Fibroblast of lung (primary cell): ENCODE measurements at places on chromosomes 6 and 20. TPM values are rescaled to one million over a fixed set of nuclear protein-coding genes. Genes with fewer than 3 reads are reported as not detected.
A peak's percentile ranks its signal among the peaks of the same experiment; 100 is the strongest.

GRCh38 chr6:130163266-130163665 is 59.5 kb downstream of the SAMD3 start:
- no peak for DNase-seq

- no peak for DNase-seq
Measured at GRCh38 chr20:61106438-61106837, 145.6 kb upstream of the CDH4 start.

Gene APCDD1L
- 0.99 and 1.0 TPM in 2 replicates for total RNA-seq

- no peak for DNase-seq
Measured at GRCh38 chr20:35122756-35123405, 24.3 kb downstream of the EDEM2 start.

Gene ADGRB3
- total RNA-seq, result 0.33 and 0.77 TPM in 2 replicates

Gene SPATS1
- total RNA-seq, result under 0.01 TPM in 1 of 2 replicates, not detected in the other

GRCh38 chr6:138538390-138539031 is 39.2 kb upstream of the NHSL1 start:
- peak; percentile 73 for DNase-seq

Gene PTPRK
- total RNA-seq, result 49.8 and 75.5 TPM in 2 replicates

- DNase-seq, result no peak
Measured at GRCh38 chr6:74065705-74066104, 369.7 kb downstream of the CD109 start.

GRCh38 chr6:135853986-135854385 is 2.5 kb downstream of the PDE7B start:
- no peak for DNase-seq

Gene HLA-DOB
- total RNA-seq, result under 0.01 and 0.26 TPM in 2 replicates

GRCh38 chr6:109002051-109002697 is 92.5 kb downstream of the SESN1 start:
- peak; percentile 69 for DNase-seq

- no peak for DNase-seq
Measured at GRCh38 chr20:22700367-22700766, 116.0 kb upstream of the FOXA2 start.

GRCh38 chr20:10807013-10807412 is 133.2 kb upstream of the JAG1 start:
- DNase-seq, result no peak

Gene MCHR2
- not detected in 2 replicates for total RNA-seq

DNA sequence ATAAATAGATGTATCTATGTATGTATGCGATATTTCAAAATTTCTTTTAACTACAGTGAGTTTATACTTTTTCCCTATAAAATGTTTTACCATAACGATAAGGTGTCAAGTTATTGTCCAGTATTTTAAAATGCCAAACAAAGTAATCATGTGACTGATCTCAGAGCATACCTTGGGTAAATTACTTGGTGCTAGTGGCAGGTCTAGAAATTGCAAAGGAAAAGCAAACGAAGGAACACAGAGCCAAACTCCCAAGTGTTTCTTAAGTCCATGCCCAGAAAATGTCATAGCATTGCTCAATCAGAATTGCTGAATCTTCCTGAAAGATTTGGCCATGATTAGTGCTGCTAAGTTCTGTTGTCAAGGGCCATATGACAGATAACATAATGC is 77.5 kb downstream of the CAP2 start:
- DNase-seq, result peak; percentile 70

DNA sequence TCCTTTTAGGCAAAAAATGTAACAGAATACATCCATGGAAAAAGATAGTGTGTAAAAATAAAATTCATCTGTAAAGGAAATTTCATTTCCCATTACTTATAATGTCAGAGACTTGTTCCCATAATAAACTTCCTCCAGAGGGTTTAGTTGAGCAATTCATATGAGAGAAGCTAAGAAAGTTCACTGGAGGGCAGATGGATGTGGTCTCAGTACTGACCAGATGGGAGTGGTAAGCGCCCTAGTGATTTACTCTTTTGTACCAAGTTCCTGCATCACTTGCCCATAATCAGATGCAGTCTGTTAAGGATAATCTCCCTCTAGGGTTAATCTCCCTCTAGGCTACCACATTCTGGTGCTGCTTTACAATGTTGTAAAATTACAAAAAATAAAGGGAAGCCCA is 61.7 kb downstream of the ESF1 start:
- DNase-seq, result peak; percentile 32

Gene HLA-DQB1
- total RNA-seq, result not detected in 2 replicates

DNA sequence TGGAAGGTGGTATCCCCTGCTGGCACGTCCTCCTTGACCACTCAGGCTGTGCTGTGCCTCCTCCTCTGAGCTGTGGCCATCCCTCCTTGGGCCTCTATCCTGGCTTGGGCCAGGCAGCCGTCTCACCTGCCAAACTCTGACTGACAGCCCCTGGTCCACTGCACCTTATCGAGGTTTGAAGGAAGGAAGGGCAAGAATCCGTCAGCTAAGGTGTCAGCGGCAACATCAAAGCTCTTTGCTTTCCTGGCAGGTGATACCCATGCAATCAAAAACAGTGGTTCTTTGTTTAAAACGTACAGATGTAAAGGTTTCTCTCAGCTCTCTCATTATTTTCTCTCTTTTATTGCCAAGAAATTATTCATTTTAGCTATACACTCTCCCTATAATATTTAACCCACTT is 203.9 kb downstream of the TBXT start:
- DNase-seq, result no peak

GRCh38 chr6:170101281-170102035 is 189.4 kb downstream of the DLL1 start:
- DNase-seq, result no peak

GRCh38 chr6:105881608-105882007 is 204.5 kb upstream of the PRDM1 start:
- no peak for DNase-seq

DNA sequence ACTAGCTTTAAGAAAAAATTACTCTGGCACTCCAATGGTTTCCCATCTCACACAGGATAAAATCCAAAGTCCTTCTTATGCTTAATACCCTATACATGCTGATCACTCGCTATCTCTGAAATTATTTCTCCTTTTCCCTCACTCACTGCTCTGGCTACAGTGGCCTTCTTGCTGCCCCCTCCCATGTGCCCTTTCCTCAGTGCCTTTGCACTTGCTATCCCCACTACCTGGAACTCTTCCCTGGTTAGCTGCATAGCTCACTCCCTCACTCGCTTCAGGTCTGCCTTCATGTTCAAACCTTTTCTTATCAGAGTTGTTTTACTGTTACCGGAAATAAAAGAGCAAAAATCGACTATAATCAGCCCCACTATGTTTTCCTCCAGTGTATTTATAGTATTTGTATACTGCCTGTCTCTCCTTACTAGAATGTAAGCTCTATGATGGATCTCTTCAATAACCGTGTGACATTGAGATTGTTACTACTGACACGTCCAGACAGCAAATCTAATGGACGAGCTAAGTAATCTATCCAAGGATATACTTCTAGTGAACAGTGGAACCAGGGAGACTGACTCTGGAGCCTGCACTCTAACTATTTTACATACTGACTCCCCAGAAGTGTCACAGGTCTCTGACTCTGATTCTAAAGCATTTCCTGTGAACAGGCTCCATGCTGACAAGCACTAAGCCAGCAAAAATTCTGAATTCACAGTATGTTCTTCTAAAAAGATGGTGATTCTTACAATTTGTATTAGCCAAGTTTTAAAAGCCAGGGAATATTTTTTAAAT is 25.1 kb downstream of the FKBP5 start:
- peak; percentile 87 for DNase-seq

GRCh38 chr20:61900011-61900944 is 165.4 kb downstream of the TAF4 start:
- peak; percentile 28 for DNase-seq

Gene LGSN
- under 0.01 TPM in 1 of 2 replicates, not detected in the other for total RNA-seq

- DNase-seq, result peak; percentile 58
Measured at GRCh38 chr6:152124429-152125074, 317.1 kb downstream of the ESR1 start.

GRCh38 chr6:4920914-4921410 is 82.9 kb downstream of the RPP40 start:
- DNase-seq, result peak; percentile 51

DNA sequence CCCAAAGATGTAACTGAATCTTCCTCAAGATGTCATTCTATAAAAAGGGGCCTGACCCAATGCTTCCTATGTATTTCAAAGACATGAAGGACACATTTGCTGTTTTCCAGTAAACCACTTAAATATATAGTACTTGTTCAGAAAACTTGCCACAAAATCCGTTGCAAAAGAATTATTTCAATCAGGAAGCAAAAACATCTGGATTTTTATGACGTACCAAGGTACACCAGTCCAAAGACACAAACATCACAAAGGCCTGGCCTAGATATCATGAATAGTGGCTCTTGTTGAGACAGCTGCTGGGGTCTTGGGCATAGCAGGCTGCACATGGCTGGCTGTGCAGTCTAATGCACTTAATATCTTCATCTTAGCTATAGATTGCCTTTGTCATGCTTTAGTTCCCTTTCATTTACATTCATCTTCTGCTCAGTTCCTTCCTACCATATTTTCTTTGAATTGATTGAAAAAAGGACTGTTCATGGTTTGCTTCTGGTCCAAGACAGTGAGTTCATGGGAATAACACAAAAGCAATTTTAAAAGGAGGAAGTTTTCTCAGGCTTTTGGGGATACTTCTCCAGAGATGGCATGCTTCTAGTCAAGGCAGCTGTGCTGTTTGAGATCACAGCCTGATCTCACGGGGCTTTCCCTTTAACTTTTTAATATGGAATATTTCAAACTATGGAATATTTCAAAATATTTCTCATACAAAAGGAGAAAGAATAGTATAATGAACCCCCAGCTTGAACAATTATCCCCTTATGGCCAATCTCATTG is 44.5 kb downstream of the MYLIP start:
- no peak for DNase-seq

GRCh38 chr6:116767715-116768114 is 2.2 kb upstream of the FAM162B start:
- DNase-seq, result no peak

Gene LAMA2
- total RNA-seq, result 57.8 and 67.5 TPM in 2 replicates

Gene BHLHE23
- total RNA-seq, result not detected in 2 replicates

DNA sequence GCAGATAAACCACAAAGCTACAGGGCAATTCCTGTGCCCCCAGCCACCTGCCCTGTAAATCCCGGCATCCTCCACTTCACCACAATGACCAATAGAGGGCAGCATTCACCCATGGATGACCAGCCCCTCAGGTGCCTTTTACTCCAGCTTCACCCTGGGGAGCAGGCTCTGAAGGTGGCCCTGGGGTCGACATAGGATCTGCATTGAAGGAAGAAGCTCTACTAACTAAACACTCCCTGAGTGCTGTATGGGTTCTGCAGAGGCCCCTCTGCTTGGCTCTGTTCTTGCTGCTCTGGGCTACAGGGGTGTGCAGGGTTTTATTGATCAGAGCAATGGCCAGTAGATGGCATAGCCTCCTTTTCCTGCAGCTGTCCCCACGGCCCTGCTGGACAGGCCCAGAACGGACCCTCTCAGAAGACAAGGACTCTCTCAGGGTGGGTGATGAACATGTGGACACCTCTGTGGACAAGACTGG is 20.3 kb downstream of the CST4 start:
- DNase-seq, result peak; percentile 60
